GOT3 (cell line): ENCODE measurements at places on chromosomes 12 and 14.

- DNase-seq, result no peak
These were observed 50.2 kb upstream of the SMCO2 start for GRCh38 chr12:27396216-27396815.

- no peak for DNase-seq
These were observed 374.6 kb downstream of the MDGA2 start for GRCh38 chr14:47300796-47301195.

DNA sequence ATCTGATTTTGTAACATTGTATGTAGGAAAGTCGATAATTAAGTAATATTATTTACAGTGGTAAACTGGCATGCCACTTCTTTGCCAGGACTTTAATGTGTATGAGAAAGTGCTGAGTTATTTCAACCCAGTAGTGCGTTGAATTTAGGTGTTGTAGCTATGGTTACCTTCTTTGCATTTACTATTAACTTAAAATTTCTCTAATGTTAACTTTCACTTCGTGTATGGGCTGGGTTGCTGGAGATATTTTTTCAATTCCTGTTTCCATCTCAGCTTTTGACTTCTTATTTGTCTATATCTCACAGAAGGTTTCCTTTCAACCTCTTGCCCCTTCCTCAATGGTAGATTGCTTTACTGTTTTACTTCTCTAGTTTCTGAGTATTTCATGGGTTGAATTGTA lies 1345.6 kb downstream of the FSCB start:
- no peak for DNase-seq

GRCh38 chr14:75141967-75142366 lies 15.1 kb upstream of the NEK9 start:
- DNase-seq, result no peak

GRCh38 chr12:85874031-85874461 lies at the start of gene NTS:
Gene NTS, plus strand, starts transcription at chr12:85874295. Its CDS starts 109 bp downstream, at chr12:85874404.
- no peak for DNase-seq

GRCh38 chr14:52929192-52929807 lies 21.6 kb downstream of the FERMT2 start:
- DNase-seq, result no peak

DNA sequence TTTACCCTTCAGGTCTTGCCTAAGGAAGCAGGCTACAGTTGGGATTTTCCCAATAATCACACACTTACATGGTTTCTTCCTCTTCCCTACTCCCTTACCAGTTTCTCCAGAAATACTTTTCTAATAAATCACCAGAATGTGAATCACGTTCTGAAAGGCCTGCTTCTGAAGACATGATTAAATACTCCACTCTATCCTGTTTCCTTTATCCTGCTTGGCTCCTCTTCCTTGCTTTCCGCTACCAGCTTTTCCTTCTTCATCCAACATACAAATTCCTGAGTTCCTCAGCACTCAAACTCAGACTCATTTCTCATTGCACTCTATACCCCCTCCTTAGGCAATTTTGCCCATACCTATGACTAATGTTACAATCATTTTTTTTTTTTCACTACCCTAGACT lies 118.3 kb downstream of the MGAT4C start:
- no peak for DNase-seq

DNA sequence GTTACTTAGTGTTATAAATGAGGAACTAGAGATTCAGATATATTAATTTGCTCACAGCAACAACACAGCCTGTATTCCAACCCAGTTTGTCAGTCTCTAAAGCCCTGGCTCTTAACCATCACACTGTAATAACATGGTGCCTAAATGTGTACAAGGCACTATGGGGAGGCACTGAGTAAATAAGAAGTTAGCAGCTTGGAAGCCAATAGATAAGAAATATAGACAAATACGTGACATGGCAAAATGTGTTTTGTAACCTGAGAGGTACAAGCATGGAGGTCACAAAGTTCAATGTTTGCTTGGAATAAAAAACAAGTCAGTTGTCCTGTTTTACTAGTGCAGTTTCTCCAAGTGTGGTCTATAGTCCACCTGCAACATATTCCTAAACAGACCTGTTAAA lies 16.3 kb upstream of the SLCO1A2 start:
- DNase-seq, result no peak

GRCh38 chr12:66678338-66679275 lies at the start of gene GRIP1:
Gene GRIP1, minus strand, starts transcription at chr12:66679076. Its CDS starts 172 bp downstream, at chr12:66678904.
- DNase-seq, result no peak

- DNase-seq, result no peak
These were observed 35.8 kb downstream of the FBXO33 start for GRCh38 chr14:39396448-39396847.

GRCh38 chr12:89753997-89754396 lies 45.4 kb upstream of the ATP2B1 start:
- DNase-seq, result no peak

GRCh38 chr12:12810553-12811021 lies 2.6 kb upstream of the DDX47 start:
- DNase-seq, result no peak

- no peak for DNase-seq
These were observed 33.6 kb downstream of the KCNA1 start for GRCh38 chr12:4943067-4943937.

DNA sequence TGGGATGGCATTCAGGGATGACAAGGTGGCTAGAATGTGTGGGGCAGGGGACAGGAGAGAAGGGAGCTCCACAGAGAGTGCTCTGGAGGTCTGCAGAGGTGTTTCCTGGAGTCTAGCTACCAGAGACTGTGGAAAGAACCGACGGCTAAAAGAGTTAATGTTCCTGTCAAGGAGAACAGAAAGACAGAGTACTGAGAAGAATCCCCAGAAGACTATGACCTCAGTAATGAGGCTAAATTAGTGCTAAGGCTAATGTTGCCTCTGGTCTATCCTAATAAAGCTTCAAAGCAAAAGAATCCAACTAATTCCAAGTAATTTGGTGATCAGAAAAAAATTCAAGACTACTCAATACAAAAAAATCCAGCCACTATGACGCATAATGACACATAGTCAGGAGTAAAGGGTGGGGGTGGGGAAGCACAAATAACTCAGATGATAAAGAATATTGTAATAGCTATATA lies 44.7 kb downstream of the FERMT2 start:
- no peak for DNase-seq

DNA sequence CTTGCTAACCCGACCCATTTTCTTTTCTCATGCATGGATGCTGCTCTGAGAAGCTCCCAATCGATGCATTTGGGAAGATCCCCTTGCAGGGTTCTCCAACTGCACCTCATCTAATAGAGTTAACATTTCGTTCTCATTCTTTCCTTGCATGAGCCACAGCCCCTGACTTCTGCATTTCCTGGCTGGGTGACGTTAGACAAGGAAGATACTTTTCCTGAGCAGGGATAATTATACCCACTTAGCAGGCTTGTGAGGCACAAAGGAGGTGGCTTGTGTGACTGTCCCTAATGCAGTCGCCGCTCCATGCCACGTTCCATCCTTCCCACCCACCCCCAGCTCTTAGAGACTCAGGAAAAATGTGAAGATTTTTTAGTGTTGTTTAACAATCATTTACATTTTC lies 195.1 kb downstream of the CHST11 start:
- no peak for DNase-seq
